ENCODE measurements at places on chromosomes 3 and 15.
A peak's percentile ranks its signal among the peaks of the same experiment; 100 is the strongest.

DNA sequence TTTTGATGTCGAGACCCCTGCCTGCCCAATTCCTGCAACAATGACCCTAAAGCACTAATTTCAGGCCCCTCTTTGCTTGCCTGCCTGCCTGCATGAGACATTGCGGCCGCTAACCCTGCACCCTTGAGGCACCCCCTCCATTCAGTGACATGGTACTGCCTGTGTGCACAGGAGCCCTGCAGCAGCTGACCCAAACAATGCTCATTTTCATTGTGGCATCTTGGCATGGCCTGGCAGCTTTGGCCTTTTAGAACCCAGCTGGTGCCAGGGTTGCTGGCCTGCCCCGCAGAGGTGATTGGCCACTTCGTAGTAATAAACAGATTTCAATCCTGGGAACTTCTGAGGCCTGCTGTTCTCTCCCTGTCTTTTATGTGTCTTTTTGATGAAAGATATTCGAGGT, 33.8 kb downstream of the SLCO3A1 start:
- DNase-seq: peak; percentile 19

GRCh38 chr3:55159016-55159415, 231.2 kb upstream of the LRTM1 start:
- DNase-seq: no peak

DNA sequence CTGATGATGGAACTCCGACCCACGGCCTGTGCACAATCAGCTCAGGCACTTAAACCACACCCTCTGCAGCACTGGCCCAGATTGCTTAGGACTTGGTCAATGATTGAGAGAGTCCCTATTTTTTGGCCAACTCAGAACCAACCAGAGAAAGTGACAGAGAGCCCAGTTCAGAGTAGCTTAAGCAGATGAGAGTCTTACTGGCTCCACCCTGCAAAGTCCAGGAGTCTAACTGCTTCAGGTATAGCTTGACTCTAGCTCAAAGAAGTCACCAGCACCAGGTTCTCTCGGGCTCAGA, 20.1 kb downstream of the SLC6A20 start:
- DNase-seq: no peak

- peak; percentile 76 for DNase-seq
Measured at GRCh38 chr3:47890828-47891612, 88.1 kb downstream of the DHX30 start.

DNA sequence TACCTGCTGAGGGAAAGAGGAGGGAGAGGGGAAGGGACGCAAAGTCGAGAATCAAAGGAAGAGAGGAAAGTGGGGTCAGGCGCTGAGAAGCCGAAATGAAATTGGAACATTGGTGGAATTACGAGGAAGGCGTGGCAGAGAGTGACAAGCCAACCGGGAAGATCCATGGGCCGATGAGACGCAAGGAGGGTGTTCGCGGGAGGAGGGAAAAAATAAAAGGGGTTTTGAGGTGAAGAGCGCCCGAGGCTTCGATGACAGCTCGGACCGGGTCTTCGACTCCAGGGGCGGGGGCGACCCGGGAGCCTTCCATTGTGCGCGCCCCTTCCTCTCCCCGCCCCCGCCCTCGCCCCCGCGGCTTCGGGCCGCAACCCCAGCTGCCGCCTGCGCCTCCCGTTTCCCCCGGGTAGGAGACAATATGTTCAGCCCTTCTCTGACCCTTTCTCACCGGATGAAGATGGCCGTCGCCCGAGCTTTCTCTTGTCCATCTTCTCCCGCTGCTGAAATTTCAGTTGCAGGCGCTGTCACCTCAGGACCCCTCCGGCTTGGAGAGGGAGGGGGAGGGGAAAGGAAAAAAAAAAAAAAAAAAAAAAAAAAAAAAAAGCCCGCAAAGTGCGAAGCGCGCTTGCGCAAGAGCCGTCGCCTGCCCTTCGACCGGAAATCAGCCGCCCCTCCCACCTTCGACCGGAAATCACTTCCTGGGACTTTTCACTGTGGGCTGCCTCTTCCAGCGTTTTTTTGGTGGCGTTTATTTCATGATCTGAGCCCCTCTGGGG, at the start of gene SENP7:
SENP7 (minus strand) TSS at position 567 of the 773 bp plus-strand sequence; CDS start at position 485, 82 bp downstream.
- peak; percentile 0 for DNase-seq

Measured in cerebellar nuclear complex (tissue), 1 donor.